Smooth muscle cell of bladder (primary cell): ENCODE measurements at places on chromosomes 12 and 14. TPM values are rescaled to one million over a fixed set of nuclear protein-coding genes. Genes with fewer than 3 reads are reported as not detected.

The SMOC1 gene
- 0.65 and 2.3 TPM in 2 replicates for total RNA-seq

The NOVA1 gene
- 1.4 and 1.6 TPM in 2 replicates for total RNA-seq

The RNF212B gene
- not detected in 2 replicates for total RNA-seq

The STXBP6 gene
- 7.3 and 8.5 TPM in 2 replicates for total RNA-seq

The C12orf56 gene
- total RNA-seq: 0.28 and 0.37 TPM in 2 replicates

The ITGA7 gene
- 1.8 and 2.7 TPM in 2 replicates for total RNA-seq

The CLEC4A gene
- 0.28 and 0.65 TPM in 2 replicates for total RNA-seq

The CYP46A1 gene
- under 0.01 and 0.74 TPM in 2 replicates for total RNA-seq

The GARIN6 gene
- not detected in 2 replicates for total RNA-seq
